Left hindlimb (tissue), 1 donor: ENCODE measurements at places on chromosomes 5 and 9.

- no peak for DNase-seq
Measured at GRCh38 chr9:91929331-91929730, 20.7 kb downstream of the ROR2 start.

DNA sequence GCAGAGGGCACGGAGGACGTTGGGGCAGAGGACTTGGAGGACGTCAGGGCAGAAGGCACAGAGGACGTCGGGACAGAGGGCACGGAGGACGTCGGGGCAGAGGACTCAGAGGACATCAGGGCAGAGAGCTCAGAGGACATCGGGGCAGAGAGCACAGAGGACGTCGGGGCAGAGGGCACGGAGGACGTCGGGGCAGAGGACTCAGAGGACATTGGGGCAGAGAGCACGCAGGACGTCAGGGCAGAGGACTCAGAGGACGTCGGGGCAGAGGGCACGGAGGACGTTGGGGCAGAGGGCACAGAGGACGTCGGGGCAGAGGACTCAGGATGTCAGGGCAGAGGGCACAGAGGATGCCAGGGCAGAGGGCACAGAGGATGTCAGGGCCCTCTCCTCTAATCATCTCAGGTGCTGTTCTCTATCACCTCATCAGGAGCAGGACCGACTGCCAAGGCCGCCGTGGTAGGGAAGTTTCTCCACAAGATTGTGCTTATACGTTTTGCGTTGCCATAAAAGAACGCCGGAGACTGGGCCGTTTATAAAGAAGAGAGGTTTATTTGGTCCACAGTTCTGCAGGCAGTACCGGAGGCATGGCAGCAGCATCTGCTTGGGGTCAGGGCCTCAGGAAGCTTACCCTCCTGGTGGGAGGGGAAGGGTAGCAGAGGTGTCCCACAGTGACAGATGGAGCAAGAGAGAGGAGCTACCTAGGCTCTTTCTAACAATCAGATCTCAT lies 29.4 kb upstream of the ADAMTS2 start:
- no peak for DNase-seq

DNA sequence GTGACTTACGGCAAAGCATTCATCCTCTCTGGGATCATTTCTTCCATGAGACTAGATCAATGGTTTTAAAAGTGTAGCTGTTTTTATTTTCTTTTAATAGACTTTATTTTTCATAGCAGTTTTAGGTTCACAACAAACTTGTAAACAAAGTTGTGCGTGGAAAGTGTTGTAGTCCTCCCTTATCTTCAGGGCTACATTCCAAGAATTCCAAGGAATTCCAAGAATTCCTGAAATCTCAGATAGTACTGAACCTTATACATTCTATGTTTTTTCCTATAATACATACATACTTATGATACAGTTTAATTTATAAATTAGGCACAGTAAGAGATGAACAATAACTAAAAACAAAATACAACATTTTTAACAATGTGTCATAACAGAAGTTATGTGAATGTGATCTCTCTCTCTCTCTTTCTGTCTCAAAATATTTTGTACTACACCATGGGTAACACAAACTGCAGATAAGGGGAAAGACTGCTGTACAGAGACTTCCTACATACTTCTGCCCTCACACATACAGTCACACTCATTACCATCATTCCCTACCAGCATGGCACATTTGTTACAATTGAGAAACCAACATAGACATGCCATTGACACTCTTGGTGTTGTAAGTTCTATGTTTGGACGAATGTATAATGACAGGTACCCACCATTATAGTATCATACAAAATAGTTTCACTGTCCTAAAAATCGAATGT lies 1933.2 kb upstream of the WWC1 start:
- DNase-seq: no peak

- no peak for DNase-seq
Measured at GRCh38 chr5:160463740-160464465, 42.2 kb downstream of the PTTG1 start.

DNA sequence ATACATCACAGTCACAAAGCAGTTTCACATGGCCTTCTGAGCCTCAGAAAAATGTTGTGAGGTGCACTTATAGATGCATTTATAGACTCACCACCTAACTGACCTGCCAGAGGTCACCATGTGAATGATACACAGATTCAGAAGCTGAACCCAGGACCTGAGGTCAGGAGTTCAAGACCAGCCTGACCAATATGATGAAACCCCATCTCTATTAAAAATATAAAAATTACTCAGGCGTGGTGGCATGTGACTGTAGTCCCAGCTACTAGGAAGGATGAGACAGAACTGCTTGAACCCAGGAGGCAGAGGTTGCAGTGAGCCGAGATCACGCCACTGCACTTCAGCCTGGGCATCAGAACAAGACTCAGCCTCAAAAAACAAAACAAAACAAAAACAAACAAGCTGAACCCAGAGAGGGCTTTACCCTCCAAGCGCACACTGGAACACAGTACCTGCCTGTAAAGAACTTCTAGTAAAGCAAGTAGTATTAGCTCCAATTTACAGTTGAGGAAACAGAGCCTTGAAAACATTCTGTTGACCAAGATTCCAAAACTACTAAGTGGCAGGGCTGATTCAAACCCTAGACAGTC lies 16.3 kb downstream of the ECPAS start:
- no peak for DNase-seq

GRCh38 chr9:102225841-102226441 lies 487.5 kb upstream of the GRIN3A start:
- no peak for DNase-seq

GRCh38 chr5:94691949-94692348 lies 73.5 kb downstream of the SLF1 start:
- peak; percentile 39 for DNase-seq

GRCh38 chr5:38104497-38105230 lies 153.7 kb upstream of the EGFLAM start:
- no peak for DNase-seq

DNA sequence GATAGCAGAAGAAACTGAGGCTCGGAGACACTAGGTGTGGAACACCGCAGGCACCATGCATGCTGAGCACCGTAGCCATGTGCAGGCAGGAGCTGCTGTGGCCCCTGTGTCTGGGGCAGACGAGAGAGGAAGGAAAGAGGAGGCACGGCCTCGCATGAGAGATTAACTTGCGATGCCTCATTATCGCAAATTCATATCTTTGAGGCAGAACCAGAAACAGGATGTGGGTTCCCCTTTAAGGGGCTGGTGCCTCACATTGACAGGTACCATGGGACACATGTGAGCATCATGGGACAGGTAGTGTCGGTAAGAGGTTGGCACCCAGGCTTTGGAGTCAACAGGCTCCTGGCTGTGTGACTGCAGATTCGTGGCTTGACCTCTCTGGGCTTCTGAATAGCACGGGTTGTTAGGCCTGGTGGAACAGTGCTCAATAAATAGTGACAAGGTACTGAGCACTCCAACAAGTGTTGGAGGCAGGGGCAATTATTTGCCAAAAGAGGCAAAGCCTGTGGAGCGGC lies 40.8 kb downstream of the NAIF1 start:
- DNase-seq: no peak

GRCh38 chr5:42887097-42887496 lies 75.4 kb upstream of the SELENOP start:
- no peak for DNase-seq

GRCh38 chr9:137429974-137430722 lies 7.0 kb downstream of the NOXA1 start:
- DNase-seq: peak; percentile 34

GRCh38 chr5:65198456-65199120 lies 283.1 kb downstream of the ADAMTS6 start:
- no peak for DNase-seq

DNA sequence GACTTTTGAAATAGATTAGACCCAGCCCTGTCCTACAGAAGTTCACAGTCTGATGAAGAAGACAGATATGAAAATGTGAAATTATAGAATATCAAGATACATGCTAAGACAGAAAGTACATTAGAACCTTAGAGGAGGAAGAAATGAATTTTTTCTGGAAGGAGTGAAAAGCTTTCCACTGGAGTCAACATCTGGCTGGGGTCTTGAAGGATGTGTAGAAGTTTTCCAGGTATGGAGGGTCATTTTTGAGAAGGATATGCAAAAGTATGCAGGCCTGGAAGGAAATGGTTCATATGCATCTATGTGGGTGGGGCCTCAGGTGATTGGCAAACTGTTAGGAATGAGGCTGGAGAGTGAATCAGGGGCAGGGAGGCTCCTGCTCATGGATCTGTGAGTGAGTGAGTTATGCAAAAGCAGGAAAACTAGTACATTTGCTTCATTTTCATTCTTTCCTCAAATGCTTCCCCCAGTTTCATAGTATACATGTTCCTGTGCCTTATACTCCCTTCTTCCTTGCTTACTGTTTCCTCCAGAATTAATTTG lies 142.3 kb downstream of the GRIA1 start:
- no peak for DNase-seq

DNA sequence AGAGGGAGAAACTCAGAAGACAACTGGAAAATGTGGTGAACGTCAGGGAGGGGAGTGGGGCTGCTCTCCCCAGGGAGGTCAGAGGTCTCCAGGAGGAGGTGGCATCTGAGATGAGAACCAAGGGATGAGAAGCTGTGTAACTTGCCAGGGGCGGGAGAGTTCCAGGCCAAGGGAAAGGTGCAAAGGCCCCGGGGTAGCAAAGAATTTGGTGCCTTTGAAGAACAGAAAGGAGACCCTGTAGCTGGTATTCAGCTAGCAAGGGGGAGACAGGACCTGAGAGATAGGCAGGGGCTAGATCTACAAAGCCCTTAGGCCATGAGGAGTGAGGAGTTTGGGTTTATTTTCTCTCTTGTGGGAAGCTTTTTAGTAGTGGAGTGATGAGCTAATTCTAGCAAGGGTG lies 3.3 kb downstream of the DNM1 start:
- DNase-seq: no peak

GRCh38 chr9:134558124-134558905 lies 83.3 kb upstream of the COL5A1 start:
- no peak for DNase-seq
